ENCODE measurements at places on chromosomes 13 and 19.

- ATAC-seq = no peak
These were observed 10.6 kb downstream of the COL4A2 start for GRCh38 chr13:110317496-110318195.

DNA sequence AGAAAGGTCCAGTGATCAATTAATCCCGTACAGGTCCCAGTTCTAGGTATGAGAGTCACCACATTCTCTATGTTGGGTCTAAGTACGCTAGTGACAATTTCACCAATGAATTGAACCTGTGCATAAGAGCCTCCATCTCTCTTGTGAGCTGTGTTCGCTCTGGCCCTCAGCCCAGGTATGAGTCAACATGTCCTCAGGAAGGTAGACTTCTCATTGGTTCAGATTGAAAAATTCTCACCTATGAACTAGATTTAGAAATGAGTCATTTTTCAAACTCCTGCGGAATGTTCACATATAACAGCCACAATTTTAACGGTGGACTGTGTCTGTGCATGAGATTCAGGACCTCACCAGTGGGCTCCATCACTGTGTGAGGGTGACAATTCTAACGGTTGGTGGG, 12.7 kb upstream of the ZNF43 start:
- ATAC-seq = no peak

- no peak for ATAC-seq
These were observed 2.4 kb downstream of the NR2F6 start for GRCh38 chr19:17243211-17243829.

DNA sequence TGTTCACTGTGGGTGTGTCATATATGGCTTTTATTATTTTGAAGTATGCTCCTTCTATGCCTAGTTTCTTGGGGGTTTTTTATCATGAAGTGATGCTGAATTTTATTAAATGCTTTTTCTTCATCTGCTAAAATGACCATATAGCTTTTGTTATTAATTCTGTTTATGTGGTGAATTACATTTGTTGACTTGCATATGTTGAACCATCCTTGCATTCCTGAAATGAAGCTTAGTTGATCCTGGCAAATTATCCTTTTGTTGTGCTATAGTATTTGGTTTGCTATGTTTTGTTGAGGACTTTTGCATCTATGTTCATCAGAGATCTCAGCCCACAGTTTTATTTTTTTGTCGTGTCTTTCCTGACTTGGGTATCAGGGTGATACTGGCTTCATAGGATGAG, 12.1 kb downstream of the GPC6 start:
- no peak for ATAC-seq

GRCh38 chr13:93847162-93847561, 620.6 kb downstream of the GPC6 start:
- no peak for ATAC-seq

DNA sequence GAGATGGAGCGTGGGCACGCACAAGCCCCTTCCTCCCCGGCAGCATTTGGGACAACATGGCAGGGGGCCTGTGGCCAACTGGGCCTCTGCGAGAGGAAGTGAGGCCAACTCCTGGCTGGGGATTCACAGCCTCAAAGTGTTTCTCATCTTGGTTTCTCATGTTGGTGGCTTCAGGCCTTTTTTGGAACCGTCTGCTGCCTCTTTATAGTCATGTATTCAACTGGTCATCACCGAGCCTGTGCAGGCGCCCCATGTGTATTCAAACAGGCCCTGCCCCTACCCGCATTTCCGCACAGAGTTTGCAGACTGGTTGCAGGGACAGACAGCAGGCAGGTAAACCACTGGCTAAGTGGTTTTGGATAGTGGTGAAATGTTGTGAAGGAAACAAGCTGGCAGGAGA, 17.3 kb upstream of the RELB start:
- no peak for ATAC-seq

- no peak for ATAC-seq
These were observed 102.8 kb downstream of the KATNAL1 start for GRCh38 chr13:30204564-30204963.

GRCh38 chr13:33723772-33724435, 94.0 kb upstream of the RFC3 start:
- ATAC-seq = peak; percentile 83

DNA sequence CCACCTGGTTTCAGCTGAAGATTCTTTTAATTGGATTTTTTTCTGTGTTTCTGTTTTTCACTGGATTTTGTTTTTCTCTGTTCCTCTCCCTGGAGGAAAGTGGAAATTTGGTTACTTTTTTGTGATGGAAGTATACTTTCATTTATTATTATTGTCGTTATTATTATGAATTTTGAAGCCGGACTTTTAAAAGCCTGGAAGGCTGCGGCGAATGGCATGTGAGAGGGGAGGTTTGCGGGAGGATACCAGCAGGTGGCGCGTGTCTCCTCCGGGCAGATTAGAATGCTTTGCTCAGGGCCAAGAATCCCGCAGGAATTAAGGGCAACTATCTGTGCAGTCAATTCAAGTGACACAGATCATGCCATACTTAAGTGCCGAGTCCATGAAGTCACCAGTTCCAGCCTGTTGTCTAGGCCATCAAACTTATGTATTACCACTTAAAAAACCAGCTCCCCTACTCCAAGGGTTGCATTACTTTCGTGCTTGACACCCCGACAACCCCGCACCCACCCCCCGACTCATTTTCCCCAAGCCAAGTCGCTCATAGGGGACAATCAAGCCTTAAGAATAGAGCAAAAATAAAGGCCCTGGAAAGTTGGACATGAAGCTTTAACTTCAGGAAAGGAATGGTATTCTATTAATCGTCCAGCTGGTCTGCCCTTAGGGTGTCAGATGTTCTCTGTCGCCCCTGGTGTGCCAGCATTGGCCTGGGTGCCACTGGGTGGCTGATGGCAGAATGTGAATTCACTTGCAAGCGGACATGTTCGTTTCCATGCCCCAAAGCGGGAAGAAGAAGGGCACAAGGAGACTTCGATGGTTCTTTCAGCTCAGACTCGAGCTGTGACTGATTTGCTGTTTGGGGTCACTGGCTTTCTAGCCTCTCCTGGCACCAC, 1.3 kb upstream of the LRCH1 start:
- peak; percentile 21 for ATAC-seq

GRCh38 chr13:32126278-32126677, 94.7 kb downstream of the FRY start:
- no peak for ATAC-seq

DNA sequence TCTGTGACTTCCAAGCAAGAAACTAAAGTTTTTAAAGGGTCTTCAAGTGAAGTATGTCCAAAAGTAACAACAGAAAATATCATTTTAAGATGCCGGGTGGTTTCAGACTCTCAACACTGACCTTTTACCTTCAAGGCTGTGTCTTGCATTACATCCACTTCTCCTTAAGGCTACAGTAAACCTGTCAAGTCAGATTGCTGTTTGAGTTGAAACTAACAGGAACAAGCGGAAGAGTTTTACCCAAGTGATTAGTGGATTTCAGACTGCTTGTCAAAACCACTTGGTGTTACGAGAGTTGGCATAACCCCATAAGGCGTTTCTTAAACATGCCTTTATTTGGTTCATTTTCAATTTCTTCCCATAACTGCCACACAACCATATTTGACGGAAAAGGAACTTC, 283.1 kb downstream of the DCT start:
- ATAC-seq = no peak

DNA sequence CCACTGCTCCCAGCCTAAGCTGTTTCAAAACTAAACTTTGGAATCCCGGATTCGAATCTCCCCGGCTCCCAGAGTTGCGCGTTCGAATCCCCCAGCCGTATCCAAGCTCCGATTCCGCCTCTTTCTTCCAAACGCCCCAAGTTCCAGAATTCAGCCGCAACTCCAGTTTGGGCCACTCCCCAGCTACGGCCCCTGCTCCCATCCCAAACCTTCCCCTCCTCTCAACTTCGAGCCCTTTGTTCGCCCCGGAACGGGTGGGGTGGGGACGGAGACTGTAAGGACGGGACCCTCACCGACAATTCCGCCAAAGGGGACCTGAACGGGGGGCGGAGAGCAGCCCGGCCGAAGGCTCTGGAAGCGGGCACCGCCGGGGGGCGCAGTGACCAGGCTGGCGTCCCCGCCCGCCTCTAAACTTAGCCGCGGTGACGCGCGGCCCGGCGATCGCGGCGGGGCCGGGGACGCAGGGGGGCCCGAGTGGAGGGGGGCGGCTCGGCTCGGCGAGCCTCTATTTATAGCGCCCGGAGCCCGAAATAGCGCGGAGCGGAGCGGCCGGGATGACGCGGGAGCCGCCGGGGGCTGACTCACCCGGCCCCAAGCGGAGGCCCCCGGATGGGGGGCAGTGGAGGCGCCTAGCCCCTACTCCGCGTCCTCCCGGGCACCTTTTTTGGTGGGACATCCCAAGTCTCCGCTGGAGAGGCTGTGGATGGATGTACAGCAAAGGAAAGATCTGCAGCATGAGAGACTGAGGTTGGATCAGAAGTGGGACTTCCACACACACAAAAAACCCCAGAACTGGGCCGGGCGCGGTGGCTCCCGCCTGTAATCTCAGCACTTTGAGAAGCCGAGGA, 4.9 kb upstream of the ERCC1 start:
- ATAC-seq = peak; percentile 61

Measured in gastroesophageal sphincter (tissue), 4 donors.